ENCODE measurements at places on chromosomes 1 and 21.

DNA sequence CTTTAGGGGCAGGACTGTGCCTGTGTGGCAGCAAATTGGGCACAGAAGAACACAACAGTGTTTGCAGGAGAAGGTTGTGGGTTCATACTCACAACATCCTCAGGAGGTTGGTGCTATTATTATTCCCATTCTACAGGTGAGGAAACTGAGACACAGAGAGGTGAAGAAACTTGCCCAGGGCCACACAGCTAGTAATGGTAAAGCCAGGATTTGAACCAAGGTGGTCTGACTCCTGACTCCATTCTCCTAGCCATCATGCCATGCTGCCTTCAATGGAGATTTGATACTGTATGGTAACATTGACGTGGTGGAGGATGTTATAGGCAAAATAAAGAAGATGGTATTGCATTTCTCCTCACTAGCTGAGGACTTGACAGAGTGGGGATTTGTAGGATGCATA, 334.2 kb downstream of the RPS6KC1 start:
- H3K36me3 ChIP-seq, result no peaks in the 10 kb centered on the region
- H3K4me3 ChIP-seq, result no peak overlapping the region
- no peak for DNase-seq
- H3K27me3 ChIP-seq, result no peaks in the 10 kb centered on the region
- no peaks in the 10 kb centered on the region for H3K4me1 ChIP-seq

GRCh38 chr1:152869808-152870419, 8.2 kb upstream of the SMCP start:
- H3K27me3 ChIP-seq, result no peaks in the 10 kb centered on the region
- no peaks in the 10 kb centered on the region for H3K36me3 ChIP-seq
- no peak for DNase-seq

GRCh38 chr1:247857069-247857984, at the start of gene TRIM58:
TRIM58 (plus strand) TSS chr1:247857187; CDS start chr1:247857247, 60 bp downstream.
- H3K36me3 ChIP-seq, result no peaks in the 10 kb centered on the region
- H3K4me1 ChIP-seq, result peaks cover 15% of the 10 kb centered on the region
- no peak for DNase-seq
- no peaks in the 10 kb centered on the region for H3K27me3 ChIP-seq
- no peak within 1 kb of the TSS for H3K27ac ChIP-seq

- no peak for DNase-seq
- H3K4me1 ChIP-seq, result peaks cover 68% of the 10 kb centered on the region
- peak overlapping the region; percentile 85 for H3K4me3 ChIP-seq
- H3K27me3 ChIP-seq, result no peaks in the 10 kb centered on the region
- no peaks in the 10 kb centered on the region for H3K36me3 ChIP-seq
Observed at GRCh38 chr1:224430511-224431113, 4.0 kb downstream of the WDR26 start.

DNA sequence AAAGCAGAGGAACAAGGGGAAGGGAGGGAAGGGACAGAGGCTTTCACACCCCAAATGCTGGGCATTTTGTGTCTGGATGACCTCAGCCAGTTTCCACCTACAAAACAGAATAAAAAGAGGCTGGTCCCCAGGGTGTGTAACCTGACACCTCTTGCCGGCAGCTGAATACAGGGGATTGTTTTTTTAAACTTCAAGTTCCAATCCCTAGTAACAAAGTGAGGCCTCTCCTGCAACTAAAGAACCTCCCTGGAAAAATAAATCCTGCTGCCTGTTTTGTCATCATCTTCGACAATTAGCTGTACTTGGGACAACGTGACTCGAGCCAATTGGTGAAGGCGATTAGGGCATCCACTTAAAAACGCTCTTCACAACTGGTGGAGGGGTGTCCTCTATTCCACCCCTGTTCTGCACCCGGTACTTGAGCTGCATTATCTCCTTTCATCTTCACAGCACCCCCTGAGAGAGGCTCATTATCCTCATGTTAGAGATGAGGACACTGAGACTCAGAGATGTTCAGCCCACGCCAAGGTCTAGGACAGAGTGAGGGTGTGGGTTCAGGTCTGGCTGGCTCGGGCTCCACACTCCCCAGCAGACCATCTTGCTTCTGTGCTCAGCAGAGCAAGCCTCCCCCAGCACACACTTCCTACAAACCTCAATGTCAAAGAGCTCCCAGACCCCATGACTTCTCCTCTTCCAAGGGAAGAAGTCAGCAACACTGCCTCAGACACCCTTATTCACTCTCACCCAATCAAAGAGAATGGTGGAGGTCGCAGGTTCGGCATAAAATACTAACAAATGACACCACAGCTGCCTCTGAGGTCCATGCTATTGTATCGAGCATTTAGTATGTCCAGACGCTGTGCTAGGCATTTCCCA, 15.2 kb downstream of the ITPKB start:
- no peak for DNase-seq
- H3K27ac ChIP-seq, result peak overlapping the region; percentile 91
- no peak overlapping the region for H3K4me3 ChIP-seq
- H3K27me3 ChIP-seq, result no peaks in the 10 kb centered on the region
- peaks cover 5% of the 10 kb centered on the region for H3K36me3 ChIP-seq

- H3K36me3 ChIP-seq, result no peaks in the 10 kb centered on the region
- H3K27me3 ChIP-seq, result no peaks in the 10 kb centered on the region
- H3K4me3 ChIP-seq, result no peak overlapping the region
- no peak overlapping the region for H3K27ac ChIP-seq
- DNase-seq, result no peak
- peaks cover 12% of the 10 kb centered on the region for H3K4me1 ChIP-seq
Observed at GRCh38 chr1:16342331-16343062, 9.8 kb downstream of the FBXO42 start.

GRCh38 chr1:93531193-93531592, 83.3 kb downstream of the FNBP1L start:
- DNase-seq, result no peak
- no peaks in the 10 kb centered on the region for H3K4me1 ChIP-seq
- no peak overlapping the region for H3K4me3 ChIP-seq
- H3K27me3 ChIP-seq, result no peaks in the 10 kb centered on the region
- no peak overlapping the region for H3K27ac ChIP-seq

DNA sequence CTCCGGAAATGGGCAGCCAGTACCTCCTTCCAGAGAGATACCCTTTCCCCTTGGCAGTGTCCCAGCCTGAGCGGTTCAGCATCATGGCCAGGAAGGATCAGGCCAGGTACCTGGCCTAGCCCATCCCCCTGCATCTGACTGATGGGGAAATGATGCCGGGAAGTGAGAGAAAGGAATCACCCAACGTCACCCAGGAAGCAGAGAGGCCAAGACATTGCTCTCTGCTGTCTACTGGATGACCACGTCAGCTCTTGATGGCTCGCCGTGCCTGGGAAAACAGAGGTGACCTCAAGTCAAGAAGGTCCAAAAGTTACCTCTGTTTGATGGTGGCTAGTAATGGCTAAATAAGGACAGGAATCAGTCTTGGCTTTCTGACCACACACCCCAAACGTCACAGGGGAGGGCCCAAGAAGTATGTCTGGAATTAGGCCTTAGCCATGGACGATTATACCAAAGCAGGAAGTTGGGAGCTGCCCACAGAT, 79.0 kb downstream of the MRPL37 start:
- no peak overlapping the region for H3K4me3 ChIP-seq
- DNase-seq, result no peak
- H3K27ac ChIP-seq, result peak overlapping the region; percentile 87
- H3K4me1 ChIP-seq, result peaks cover 29% of the 10 kb centered on the region

- no peak overlapping the region for H3K4me3 ChIP-seq
- no peaks in the 10 kb centered on the region for H3K4me1 ChIP-seq
Observed at GRCh38 chr21:37082856-37083528, 9.9 kb downstream of the TTC3 start.

GRCh38 chr1:221725735-221726672, 15.9 kb downstream of the DUSP10 start:
- peaks cover 62% of the 10 kb centered on the region for H3K4me1 ChIP-seq
- H3K4me3 ChIP-seq, result no peak overlapping the region
- peak overlapping the region; percentile 43 for H3K27ac ChIP-seq

DNA sequence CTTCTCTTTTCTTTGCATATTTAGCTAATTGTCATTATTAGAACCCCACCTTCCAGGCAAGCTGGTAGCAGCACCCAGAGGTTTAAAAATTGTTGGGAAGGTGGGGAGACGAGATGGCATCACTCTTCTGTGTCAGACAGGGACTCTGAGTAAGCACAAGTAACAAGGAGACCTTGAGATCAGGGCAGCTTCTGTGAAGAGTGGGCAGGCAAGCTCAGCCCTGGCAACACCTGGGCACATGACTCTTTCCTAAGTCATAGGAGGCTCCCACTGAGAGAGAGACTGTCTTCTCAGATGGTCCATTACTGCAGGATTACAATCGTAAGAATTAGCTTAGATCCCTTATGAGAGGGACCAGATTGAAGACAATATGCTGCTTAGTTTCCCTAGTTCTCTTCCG, 183.5 kb downstream of the BRINP2 start:
- H3K4me3 ChIP-seq, result no peak overlapping the region
- no peak overlapping the region for H3K27ac ChIP-seq
- no peak for DNase-seq
- H3K27me3 ChIP-seq, result no peaks in the 10 kb centered on the region
- no peaks in the 10 kb centered on the region for H3K36me3 ChIP-seq
- no peaks in the 10 kb centered on the region for H3K4me1 ChIP-seq

DNA sequence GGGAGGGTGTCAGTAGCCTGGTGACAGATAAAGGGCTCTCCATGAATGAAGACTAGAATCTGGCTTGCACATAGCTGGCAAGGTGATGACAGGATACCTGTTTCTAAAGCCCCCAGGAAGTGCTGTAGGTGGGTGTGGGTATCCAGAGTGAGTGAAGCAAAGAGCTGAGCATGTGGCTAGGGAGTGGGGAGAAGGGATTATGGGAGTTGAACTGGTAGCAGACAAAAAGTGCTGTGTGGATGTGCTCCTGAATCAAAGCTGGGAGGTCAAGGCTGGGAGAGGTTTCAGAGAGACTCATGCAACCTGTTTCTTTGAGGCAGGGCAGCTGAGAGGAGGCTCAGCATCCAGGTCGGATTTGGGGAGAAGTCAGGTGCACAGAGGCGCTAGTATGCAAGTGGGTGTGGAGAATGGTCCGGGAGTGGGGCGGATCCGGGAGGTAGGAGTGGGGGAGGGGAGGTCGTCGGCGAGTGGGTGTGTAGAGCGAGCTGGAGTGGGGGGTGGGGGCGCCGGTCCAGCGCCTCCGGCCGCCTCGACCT, 600 bp downstream of the ASTN1 start:
- no peak overlapping the region for H3K27ac ChIP-seq
- peaks cover 8% of the 10 kb centered on the region for H3K4me1 ChIP-seq
- peaks cover 79% of the 10 kb centered on the region for H3K27me3 ChIP-seq
- DNase-seq, result no peak
- H3K4me3 ChIP-seq, result peak overlapping the region; percentile 13

- H3K36me3 ChIP-seq, result peaks cover 74% of the 10 kb centered on the region
- H3K4me3 ChIP-seq, result no peak overlapping the region
- peaks cover 21% of the 10 kb centered on the region for H3K4me1 ChIP-seq
Observed at GRCh38 chr1:208026880-208027438, 116.0 kb upstream of the CD34 start.

DNA sequence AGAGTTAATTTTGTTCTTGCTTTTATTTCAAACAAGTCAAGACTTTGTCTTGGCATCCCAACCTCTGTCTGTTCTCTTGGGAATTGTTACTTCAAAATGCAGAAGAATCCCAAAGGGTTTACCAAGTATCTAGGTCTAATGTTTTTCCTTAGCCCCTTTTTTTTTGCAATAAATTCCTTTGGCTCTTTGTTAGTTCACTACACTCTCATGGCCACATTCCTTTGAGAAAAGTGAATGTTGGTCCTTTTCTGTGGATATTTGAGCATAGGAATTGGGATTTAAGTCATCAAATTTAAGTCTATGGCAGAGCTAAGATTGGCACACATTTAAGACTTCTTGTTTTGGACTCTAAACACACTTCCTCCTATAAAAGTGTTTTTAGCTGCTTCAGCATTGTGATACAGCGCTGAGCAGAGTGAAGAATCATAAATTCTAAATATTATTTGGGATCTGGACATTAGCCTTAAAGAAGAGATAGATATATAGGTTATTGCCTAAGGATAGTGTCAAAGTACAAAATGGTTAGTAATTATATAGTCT, 1.9 kb downstream of the BTF3L4 start:
- H3K4me3 ChIP-seq, result peak overlapping the region; percentile 99
- no peaks in the 10 kb centered on the region for H3K27me3 ChIP-seq
- H3K36me3 ChIP-seq, result peaks cover 4% of the 10 kb centered on the region
- peaks cover 38% of the 10 kb centered on the region for H3K4me1 ChIP-seq
- peak overlapping the region; percentile 74 for H3K27ac ChIP-seq

DNA sequence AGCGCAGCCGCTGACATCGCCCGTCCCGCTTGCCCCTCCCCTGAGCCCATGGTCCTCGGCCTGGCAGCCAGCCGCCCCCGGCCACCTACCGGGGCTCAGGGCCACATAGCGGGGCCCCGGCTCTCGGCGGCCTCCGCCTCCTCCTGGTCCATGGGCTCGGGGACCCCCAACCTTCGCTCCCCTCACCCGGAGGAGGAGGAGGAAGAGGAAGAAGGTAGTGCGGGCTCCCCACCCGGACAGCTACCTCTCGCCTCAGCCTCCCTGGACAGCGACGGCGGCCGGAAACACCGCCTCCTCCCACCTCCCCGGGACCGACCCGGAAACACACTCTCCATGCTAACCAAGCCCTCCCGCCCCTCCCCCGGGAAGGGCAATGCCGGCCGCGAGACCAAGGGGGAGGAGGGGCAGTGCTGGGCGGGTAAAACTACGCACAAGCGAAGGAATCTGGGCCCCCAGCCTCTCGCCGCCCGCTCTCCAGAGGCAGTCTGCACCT, at the start of gene KIAA0319L:
Gene KIAA0319L (minus strand): TSS at position 286 of the 493 bp plus-strand sequence. CDS start 2,912 bp downstream, outside the sequence.
- DNase-seq, result peak; percentile 74
- H3K4me1 ChIP-seq, result peaks cover 41% of the 10 kb centered on the region
- H3K27ac ChIP-seq, result peak within 1 kb of the TSS; percentile 96

DNA sequence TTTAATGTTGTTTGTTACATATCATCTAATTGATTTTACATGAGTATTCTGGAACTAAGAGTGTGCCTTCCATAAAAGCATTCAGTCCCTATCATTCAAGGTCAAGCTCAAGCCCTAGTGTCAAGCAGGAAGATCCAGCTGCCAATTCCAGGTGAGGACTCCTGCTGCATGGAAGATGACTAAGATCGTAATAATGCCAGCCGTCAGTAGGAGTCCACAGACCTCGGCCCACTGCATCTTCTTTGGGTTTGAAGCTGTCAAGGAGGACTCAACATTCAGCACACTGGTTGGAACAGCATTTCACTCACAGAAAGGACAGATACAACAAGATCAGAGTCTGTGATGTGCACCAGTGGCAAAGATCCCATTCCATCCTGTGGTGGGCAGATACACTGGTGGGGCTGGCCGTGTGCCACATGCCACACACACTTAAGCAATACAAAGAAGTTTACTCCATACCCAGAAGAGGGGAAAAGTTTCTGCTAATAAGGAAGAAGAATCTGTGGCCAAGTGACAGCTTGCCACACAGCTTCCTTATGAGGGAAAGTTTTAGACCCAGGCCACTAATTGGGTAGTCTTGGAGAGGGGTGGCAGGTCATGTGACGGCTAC, 160.4 kb downstream of the PIK3R3 start:
- no peak overlapping the region for H3K27ac ChIP-seq
- no peaks in the 10 kb centered on the region for H3K4me1 ChIP-seq
- no peaks in the 10 kb centered on the region for H3K36me3 ChIP-seq
- H3K4me3 ChIP-seq, result no peak overlapping the region
- DNase-seq, result no peak

DNA sequence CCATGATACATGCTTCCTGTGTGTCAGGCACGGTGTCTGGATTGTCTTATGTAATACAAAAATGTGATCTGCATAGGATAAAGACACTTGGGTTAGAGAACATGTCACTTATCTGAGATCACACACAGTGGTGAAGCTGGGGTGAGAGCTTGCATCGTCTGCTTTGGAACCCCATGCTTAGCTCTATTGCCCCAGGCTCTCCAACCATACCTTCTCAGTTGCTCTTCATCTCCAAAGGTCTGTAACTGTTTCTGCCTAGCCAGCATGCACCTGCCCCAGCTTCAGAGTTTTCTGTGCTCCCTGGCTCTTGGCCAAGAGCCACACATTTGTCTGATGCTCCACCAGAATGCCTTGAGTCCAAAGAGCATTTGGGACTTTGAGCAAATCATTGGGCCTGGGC, 93.9 kb upstream of the COG2 start:
- no peaks in the 10 kb centered on the region for H3K36me3 ChIP-seq
- H3K4me3 ChIP-seq, result no peak overlapping the region
- no peaks in the 10 kb centered on the region for H3K27me3 ChIP-seq
